Stimulated activated CD8-positive, alpha-beta memory T cell treated with anti-CD3 and anti-CD28 coated beads, Interleukin-7, amount 100 ng/mL, for 1 hour (primary cell): ENCODE measurements at places on chromosomes 2 and 18.

GRCh38 chr2:65404988-65405697 is 27.3 kb downstream of the SPRED2 start:
- no peak for DNase-seq

- DNase-seq, result no peak
Measured at GRCh38 chr2:235144291-235144690, 192.5 kb downstream of the SH3BP4 start.

DNA sequence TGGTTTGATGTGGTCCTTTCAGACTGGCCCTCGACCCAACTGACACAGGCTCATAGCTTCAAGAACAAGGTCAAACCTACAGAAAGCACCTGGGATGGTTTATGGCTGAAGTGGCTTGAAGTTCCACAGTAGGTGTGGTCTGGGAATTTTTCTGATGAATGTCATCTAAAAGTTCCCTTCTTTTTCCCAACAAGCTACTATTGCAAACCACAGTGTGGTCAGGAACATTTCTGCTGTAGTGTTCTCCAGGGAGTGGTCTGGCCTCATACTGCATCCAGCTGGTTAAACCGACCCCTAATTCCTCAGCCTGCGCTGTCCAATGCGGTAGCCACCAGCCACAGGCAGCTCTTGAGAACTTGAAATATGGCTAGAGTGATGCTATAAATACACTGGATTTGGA is 92.7 kb downstream of the FAM124B start:
- DNase-seq, result no peak

DNA sequence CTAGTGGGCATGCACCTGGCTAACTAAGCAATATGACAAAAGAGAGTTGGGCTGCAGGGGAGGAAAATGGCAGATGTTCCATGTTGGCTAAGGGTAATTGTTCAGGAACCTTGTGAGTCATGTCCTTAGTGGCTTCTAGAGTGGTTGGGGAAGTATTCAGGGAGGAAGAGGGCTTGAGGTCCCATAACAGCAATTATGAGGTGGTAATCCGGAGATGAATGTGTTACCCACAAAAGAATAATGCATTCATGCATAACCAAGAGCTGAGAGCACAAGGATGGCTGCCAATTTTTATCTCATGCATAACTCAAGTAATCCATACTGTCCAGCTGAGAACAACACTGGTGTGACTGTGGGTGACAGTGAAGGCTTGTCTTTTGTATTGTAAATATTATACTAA is 42.9 kb downstream of the TMEFF2 start:
- no peak for DNase-seq

GRCh38 chr2:222892321-222892720 is 31.5 kb downstream of the ACSL3 start:
- no peak for DNase-seq

DNA sequence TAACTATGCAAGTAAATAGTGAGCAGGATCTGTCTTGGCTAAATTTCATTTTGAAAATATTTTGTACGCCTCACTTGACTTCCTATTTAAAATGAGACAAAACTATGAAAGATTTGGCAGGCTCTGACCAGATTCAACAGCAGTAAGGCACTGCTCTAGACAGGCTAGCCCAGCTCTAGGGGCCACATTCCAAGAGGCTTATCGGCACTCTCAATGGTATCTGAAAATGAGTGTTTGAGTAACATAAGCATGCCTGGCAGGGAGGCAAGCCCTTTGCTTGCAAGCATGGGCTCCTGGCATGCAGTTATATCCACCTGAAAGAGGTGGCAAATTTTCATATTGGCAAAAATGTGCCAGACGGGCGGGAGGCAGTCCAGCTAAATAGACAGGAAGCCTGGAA is 10.5 kb downstream of the CAPN13 start:
- DNase-seq, result no peak

DNA sequence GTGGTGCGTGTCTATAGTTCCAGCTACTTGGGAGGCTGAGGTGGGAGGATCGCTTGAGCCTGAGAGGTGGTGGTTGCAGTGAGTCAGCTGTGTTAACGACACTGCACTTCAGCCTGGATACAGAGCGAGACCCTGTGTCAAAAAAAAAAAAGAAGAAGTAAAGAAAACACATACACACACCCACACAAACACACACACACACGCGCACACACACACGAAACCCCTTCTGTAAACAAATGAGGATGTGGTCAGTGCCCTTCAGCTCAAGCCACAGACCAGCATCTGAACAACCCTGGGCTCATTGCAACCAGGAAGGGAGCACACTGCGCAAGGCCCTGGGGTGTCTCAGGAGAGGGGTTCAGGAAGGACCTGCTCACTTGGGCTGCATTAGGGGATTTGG is 47.9 kb upstream of the KCNF1 start:
- DNase-seq, result no peak
